Stimulated activated CD4-positive, alpha-beta T cell treated with anti-CD3 and anti-CD28 coated beads, Interleukin-4, amount 100 ng/mL, for 4 hours (primary cell): ENCODE measurements at places on chromosomes 1 and 21.
A peak's percentile ranks its signal among the peaks of the same experiment; 100 is the strongest.

DNA sequence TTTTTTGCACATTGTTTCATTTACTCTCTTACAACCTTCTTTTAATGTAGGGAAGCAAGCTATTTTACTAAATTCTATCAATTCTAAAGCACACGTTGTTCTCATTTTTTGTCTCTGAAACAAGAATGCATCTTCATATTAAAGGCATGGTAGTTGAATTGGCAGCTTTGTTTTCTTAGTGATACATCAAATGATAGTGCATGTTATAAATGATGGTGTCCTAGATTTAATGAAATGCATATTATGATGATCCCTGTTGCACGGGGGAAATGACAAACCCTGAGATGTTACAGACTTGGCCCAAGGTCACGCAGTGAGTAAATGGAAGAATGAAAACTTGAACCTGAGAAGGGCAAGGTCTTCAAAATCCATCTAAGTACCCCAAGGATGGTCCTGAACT is 213.1 kb downstream of the KAZN start:
- no peak for DNase-seq

DNA sequence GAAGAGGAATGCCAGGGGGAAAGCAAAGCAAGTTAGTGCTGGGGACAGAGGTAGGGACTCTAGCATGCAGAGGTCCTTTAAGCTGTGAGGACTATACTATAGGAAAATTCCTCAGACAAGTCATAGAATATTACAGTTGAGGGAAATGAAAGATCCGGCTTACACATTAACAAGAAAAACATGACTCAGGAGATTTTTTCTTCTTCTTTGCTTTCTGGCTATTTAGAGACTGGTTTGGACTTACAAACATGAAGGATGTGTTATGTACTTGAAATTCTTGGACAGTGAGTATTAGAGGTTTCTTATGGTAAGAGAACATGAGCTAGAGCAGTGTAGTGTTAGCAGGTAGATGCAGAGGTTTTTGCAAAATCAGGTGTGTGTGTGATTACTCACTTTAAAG is 24.9 kb downstream of the USP25 start:
- no peak for DNase-seq

DNA sequence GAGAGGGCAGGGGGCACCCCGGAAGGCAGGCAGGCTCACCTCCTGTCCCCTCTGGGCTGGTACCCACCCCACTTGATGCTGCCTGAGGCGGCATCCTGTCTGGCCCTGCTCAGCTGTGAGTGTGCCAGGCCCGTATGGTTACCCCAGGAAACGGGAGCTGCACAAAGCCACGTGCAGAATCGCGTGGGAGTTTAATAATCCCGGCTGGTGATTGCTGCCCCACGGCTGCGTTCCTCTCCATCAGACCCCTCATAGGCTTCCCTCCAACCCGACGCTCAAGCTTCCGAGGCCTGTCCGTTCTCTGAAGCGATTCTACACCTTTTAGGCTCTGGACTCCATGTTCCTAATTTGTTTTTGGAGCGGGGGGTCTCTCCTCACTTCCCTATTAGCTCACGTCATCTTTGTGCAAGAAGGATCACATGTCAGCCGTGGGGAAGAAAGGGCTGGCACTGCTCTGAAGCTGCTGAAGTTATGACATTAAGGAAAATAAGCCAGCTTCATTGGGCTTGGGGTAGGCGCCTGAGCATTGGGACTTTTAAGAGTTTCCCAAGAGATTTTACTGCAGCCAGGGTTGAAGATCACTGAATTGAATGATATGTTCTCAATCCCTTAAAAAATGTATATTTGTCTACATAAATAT is 1.1 kb upstream of the B3GALT5 start:
- DNase-seq: no peak

DNA sequence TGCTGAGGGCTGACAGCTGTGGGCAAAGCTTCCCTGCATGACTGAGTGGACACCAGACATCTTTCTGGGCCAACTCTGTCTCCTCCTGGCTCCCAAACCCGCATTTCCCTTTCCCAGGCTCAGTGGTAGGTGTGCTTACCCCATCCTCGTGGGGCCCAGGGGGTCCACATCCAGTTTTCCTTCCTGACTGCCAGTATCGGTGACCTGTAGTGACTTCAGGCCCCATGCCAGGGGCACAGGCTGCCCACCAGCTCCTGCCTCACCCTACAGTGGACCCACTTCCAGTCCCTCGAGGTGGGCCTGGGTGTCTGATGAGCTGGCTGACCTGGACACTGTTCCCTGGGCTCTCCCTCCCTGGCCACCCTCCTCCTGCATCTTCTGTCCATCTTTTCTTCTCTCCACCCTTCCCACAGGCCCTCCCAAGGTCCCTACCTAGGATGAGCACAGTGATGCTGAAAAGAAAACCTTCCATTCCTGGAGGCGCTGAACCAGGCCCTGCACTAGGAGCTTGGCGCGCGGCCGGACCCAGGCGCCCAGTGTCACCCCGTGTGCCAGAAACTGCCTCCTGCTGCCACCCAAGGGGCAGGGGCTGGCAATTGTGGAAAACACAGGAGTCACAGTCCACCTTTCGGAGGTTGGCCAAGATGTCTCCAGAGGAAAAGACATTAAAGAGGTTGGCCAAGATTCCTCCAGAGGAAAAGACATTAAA is 67.1 kb downstream of the RUNX3 start:
- DNase-seq: no peak

- no peak for DNase-seq
Observed at GRCh38 chr1:89758156-89758555, 62.7 kb upstream of the LRRC8D start.

DNA sequence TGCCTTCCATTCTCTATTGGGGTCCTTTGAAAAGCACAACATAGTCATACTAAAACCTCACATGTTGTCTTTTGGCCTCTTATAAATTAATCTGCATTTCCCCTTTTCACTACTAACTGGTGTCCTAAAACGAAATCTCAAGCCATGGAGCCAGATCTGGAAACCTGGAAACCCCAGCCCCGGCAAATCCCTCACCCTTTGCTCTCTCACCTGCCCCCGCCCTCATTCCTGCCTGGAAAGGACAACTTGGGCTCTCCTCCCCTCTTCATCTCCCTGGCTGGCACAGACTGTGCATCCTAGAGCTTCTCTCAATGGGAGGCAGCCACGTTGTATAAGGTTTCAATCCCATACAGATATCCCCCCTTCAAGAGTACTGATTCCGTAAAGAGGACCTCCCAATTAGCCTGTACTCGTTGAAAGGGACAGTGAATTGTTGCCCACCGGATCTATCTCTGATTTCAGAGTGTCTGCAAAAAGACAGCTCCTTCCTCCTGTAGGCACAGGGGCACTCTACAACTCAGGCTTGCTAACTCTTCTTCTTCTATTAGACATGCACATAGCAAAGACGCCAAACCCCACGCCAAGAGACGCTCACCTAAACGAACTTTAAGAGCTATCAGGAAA is 1.4 kb downstream of the DUSP10 start:
- no peak for DNase-seq

- no peak for DNase-seq
Observed at GRCh38 chr1:219825355-219825754, 103.0 kb downstream of the SLC30A10 start.

DNA sequence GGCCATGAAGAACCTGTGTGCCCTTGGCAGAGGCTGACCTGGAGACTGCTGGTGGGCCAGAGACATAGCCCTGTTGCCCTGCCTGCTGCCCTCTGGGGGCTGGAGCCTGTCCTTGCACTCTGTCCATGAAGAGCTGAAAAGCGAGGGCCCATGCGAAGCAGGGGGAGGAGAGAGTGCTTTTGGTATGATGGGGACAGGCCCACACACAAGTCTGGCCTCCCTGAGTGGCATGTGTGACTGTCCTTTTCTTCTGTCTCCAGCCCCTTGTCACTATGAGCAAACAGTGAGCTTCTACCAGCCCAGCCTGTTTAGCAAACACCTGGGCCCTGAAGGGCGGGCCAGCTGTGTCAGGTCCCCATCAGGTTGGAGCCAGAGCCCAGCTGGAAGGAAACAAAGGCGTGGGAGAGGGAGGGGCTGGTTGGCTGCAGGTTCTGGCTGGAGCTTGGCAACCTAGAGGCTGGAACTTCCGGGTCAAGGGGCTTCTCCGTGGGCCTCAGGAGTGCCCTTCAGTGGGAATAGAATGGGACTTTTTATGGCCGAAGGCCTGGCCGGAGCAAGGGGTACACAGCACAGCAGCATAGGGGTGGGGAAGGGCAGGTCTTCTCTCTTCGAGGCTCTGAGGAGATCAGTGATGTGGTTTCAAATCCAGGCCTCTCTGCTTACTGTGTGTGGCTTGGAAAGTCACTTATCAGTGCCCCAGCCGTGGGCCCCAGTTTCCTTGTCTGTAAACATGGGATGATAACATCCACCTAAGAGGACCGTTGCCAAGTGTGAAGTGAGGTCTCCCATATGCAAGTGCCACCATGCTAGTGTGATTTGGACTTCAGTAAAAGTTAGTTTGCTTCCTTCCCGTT is 14.3 kb downstream of the QSOX1 start:
- no peak for DNase-seq

GRCh38 chr1:1307261-1307922 is 338 bp downstream of the ACAP3 start:
- no peak for DNase-seq

DNA sequence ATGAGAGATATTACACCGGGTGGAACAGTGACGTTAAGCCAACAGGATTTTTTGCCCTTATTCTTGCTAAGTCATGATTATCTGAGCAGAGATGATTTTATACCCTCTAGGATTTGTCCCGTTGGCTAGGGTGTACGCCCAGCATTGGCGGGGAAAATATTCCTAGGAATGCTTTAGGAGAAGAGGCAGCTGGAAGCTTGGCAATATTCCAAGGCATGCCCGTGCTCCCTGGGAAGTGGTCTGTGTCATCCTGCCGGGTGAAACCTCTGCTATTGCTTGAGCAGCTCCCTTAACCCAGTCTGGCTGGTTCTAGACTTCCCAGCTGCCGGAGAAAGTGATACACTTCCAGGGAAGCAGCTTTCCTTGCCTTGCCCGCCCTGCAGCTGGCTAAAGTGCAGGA is 16.2 kb downstream of the CHRNB2 start:
- DNase-seq: no peak

DNA sequence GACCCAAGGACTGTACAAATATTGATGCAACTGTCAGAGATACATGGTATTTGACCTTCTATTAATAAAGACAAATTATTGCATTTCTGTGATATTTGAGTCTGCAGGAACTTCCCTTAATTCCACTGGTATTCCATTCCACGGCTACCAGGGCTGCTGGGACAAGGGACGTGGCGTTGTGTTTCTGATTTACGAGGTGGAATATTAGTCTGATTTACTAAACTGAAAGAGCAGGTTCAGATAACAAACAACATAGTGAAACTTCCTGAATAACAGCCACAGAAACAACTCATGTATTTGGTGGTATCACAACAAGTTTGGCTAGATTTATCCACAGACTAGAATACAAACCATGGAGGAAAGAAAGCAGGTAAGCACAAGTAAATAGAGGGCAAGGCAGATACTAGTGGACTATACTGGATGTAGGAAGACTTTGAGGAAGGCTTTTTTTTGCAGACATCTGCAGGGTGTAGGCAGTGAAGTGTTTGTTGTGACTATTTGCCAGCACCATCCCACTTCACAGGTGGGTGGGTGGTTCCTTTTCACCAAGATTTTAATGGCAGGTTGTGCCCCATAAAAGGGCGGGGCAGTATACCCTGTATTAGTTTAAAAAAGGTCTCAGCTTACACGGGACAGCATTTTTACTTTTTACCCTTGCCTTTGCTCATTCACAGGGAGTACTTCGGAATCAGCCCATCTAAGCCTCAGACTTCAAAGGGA is 100.4 kb downstream of the FGGY start:
- no peak for DNase-seq

DNA sequence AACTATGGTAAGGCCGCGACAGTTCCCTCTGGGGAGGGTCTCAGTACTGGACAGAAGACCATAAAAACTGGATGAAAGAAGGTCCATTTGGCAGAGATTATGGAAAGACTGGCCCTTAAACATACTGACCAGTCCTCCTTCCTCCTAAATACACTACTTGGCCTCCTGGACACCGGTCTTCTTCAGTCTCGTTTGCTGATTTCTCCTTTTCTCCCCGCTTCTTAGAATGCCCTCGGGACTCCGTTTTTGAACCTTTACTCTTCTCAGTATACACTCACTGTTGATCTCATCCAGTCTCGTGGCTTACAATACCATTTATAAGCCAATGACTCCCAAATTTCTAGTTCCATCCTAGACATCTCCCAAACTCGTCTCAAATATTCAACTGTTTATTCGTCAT is 694 bp upstream of the MRPL9 start:
- DNase-seq: no peak

DNA sequence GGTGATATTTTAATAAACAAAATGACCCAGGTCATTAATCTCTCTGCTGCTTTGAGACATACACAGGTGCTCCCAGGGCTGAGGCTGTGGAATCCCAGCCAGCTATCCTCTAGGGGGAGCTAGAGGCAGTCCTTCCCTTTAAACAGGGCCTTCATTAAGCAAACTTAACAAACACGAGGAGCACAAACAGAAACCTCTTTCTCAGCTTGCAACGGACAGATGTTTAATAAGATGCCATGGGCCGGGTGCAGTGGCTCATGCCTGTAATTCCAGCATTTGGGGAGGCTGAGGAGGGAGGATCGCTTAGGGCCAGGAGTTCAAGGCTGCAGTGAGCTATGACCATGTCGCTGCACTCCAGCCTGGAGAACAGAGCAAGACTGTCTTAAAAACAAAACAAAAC is 106.7 kb downstream of the HIVEP3 start:
- DNase-seq: peak; percentile 56

- DNase-seq: no peak
Observed at GRCh38 chr1:243393096-243393495, 137.3 kb downstream of the SDCCAG8 start.

- DNase-seq: no peak
Observed at GRCh38 chr21:27196651-27197050, 229.8 kb upstream of the ADAMTS5 start.

DNA sequence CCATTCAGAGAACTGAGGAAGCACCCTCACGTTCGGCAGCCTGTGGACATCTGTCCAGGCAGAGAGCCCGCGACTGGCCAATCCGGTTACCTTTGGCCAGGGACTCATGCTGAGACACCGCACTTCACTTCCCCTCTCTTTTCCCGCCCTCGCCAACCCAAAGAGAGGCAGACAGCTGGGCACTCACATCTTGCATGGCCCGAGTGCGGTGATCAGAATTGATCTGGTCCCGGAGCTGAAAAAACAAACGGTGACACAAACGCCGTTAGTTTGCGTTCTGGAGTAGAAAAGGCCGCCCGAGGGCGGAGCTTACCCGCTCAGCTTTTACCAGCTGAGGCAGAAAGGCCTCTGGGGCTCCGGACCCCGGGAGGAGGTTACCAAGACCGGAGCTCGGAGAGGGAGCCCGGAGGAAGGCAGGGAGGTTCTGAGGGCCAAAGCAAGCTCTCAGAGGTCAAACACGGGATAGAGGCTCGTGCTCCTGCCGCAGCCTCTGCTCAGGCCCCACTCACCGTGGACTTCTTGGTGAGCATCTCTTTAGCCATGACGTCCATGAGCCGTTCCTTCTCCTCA is 376 bp downstream of the SF3A3 start:
- peak; percentile 36 for DNase-seq
